ENCODE measurements at places on chromosomes 7 and 10.

GRCh38 chr7:158754746-158755444, 50.3 kb upstream of the NCAPG2 start:
- DNase-seq = no peak

DNA sequence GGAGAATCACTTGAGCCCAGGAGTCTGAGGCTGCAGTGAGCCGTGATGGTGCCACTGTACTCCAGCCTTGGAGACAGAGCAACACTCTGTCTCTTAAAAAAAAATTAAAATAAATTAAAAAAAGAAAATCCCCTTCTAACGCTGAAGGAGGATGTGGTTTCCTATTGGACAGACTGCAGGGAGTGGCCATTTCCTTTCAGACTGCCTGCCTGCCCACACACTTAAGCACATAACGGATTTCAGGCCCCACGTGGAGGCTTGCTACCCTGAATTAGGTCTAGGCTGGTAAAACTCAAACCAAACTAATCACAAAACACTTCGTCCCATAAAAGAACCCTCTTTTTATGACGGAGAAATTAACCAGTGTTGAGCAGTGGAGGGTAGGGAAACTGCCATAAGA, 34.0 kb downstream of the GATA3 start:
- peak; percentile 20 for DNase-seq

DNA sequence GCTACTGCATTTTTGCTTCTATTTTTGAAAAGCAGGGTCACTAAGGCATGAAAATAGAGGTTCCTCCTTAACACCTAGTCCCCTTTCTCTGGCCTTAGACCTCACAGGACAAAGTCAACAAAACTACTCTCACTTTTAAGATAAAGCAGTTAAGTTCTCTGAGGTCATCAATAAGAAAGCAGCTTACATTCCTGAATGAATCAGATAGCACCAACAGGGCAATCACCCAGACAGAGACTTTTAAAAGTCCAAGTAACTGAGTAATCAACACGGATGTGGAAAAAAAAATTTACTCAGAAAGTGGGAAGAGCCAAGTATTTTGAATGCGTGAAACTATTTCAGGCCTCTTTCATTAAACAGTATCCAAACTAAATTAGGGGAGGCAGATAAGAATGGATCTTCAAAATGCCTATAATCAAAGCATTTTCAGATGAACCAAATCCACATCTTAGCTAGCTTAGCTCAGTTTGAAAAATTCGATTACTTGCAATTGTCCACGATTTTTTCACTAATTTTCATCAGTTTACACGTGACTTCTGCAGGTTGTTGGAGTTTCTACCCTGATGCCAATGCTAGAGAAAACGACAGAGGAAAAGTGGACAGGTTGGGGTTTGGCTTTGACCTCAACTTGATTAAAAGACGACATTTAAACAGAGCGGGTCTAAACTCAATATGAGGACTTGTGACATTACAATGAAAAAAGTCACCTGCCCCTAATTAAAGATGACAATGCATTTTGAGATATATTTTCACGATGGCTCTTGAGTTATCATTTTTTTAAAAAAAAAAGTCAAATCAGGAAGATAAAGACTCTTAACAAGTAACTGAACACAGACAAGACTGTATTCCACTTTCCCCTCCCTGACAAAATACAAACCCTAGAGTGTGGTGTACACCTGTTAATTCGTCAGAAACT, 1.6 kb downstream of the BEND7 start:
- no peak for DNase-seq

DNA sequence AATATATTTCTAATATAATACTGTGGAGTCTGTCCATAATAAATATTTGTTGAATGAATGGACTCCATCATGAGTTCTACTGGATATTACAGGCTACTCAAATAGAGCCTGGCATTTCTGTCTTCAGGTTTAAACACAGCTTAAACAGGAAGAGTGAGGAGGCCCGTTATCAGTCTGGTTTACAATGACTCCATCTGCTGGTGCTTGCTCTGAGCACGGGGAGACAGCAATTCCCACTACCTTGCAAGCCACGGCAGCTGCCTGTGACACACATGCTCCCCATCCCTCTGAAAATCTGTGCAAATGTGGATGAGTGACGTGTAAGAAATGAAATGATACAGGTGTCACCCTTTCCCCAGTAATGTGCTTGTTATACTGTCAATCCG, 293.5 kb upstream of the IMMP2L start:
- no peak for DNase-seq

DNA sequence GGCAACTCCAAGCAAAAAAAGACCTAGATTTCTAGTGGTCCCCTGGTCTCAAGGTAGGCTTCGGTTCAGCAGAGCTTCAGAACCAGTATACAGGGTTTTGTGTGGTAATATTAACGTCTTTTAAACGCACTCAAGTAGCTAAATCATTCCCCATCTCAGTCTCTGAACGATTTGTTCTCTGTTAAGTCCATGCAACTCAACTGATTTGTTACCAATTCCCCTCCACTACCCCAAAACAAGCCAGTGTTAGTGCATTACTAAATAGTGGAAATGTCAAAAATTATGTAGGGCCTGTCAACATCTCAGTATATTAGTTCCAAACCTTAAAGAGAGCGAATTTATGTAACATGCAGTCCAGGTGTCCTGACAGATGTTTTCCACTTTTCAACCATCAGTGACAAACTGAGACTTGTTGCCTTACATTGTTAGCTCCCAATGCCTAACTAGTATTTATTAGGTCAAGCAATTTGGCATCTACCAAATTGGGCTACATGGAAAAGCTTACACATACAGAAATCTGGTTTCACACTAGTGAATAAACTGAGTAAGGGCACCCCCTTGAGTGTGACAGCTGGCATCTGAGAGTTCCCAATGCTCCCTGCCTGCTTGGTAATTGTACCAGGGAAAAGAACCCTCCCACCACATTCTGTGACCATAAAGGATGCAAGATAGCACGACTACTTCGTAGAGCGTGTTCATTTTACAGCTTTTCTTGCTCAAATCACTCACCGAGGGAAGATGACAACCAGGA, 12.2 kb downstream of the HNRNPA2B1 start:
- no peak for DNase-seq

DNA sequence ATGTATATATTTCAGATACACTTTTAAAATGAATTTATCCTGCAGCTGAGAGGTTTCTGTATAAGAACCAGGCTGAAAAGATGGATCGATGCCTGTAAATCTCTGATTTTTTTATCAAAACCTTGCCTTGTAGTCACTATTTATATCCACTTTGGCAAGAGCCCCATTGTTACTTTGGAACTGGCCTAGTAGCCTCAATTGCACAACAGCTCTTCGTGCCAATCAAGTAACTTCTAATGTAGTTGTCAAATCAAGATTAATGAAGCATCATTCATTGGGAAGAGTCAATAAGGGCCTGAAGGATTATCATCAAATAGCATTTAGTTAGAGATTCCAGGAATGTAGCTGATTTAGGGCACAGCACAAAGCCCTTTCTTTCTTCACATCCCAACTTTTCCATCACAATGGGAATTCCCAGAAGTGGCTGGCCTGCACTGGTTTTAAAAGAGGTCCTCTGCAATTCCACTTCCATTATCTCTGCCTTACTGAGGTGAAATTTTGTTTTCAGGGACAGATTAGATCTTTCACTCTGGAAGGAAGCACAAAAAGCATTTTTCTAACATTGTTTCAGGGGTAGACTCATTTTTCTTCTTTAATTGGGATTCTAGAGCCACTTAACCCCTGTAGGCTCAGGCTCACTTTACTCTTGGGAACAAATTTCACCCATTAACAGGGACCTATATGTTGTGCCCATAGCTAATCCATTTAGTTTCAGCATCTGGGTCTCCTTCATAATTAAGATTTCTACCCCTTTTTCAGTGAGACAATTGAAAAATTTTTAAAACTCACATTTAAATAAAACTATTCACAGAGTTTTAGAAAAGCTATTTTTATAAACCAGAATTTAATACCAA, 97.8 kb downstream of the CALCR start:
- no peak for DNase-seq

DNA sequence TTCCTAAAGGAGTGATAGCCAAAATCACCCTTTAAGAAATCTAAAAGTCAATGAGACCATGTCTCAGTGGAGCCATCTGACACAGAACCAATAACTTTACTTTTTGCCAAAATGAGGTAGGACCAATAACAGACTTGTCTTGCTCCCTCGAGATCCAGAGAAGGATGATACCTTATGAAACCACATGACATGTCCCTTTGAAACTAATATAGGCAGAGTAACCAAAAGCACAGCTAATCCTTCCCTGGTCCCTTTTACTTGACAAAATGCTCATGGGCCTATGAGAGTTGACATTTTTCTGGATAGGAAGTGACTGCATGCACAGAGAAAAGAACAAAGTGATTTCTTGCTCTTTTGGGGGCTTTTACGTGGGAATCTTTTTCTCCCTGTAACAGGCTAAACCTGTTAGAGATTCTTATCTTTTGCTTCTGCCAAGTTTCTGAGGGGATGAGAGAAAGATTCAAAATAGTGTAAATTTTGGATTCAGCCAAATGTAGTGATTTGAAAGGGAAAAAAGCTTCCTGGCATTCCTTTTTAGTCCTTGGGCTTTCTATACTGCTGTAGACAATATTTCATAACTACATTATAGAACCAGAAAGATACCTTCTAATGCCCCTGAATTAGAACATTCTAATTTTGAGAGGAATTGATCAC, 87.6 kb downstream of the ARMH3 start:
- no peak for DNase-seq
